Fibroblast of lung (primary cell): ENCODE measurements at places on chromosomes 7 and 10. TPM values are rescaled to one million over a fixed set of nuclear protein-coding genes. Genes with fewer than 3 reads are reported as not detected.

SPDYE2 gene
- not detected in 2 replicates for total RNA-seq

ZNF736 gene
- 5.9 and 10.2 TPM in 2 replicates for total RNA-seq

DNA sequence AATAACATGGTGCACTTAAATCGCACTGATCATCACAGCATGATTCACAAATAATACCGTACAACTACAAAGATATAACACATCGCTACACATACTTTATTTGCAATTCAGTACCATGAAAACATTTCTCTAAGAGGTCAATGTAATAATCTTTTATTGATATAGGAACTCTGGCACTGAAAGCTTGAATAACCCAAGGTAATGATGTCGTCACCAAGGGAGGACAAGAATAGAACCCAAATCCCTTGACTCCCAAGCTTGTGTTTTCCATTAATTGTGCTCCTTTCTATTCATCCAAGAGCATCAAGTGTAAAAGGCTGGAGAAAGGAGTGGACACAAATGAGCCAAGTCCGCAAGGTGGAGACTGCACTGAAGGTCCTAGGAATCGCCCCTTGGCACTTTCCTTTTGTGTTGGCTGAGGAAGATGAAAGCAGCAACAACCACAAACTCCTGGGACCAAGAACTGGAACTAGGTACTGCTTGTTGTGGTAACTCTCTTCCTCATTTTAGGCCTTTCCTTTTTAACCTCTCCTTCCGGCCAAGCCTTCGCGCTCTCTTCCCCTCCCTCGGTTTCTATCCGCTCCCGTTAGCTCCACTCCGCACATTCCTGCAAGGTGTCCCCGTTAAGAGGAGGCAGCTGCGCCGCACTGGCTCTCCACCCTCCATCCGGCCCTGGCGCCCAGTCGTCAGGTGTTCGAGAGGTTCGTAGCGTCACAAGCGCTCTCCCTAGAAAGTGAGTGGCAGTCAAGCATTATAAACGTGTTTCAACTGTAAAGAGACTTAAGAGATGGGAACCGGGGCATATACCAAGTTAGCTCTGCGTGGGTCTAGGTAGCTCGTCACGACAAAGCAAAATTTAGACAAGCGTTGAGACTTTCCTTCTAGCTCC lies 1.0 kb upstream of the CBLL1 start:
- no peak for DNase-seq
- H3K4me1 ChIP-seq: peaks cover 12% of the 10 kb centered on the region
- H3K27ac ChIP-seq: peak overlapping the region; percentile 98
- peak overlapping the region; percentile 93 for H3K4me3 ChIP-seq
- no peaks in the 10 kb centered on the region for H3K27me3 ChIP-seq

DNA sequence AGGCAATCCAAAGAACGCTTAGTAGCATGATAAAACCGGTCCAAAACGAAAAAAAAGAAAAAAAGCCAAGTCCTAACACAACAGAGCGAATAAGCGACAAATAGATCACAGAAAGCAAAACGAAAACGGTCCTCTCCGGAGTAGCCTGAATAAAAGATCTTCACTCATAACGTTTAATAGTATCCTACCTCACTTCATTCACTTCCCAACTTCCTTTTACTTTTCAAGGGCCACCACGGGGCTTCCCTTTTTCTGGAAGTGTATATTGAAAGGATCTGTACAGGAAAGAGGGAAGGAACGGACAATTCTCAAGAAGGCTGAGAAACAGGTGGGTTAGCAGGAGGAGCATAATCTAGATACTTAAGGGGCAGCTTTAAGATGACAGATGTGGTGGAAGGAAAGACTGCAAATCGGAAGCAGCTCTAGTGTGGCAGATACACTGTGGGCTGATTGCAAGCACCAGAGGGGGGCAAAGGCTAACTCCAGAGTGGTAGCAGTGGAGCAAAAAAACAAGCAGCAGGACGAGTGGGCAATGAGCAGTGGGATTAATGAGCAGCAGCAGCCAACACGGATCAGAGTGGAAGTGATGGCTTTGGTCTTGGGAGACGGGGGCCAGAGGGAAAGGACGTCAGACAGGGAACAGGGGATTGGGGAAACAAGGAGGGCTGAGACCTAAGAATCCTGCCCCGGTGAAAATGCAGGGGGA lies 866 bp downstream of the CNOT4 start:
- no peaks in the 10 kb centered on the region for H3K36me3 ChIP-seq
- no peaks in the 10 kb centered on the region for H3K4me1 ChIP-seq
- peak overlapping the region; percentile 99 for H3K4me3 ChIP-seq

DNA sequence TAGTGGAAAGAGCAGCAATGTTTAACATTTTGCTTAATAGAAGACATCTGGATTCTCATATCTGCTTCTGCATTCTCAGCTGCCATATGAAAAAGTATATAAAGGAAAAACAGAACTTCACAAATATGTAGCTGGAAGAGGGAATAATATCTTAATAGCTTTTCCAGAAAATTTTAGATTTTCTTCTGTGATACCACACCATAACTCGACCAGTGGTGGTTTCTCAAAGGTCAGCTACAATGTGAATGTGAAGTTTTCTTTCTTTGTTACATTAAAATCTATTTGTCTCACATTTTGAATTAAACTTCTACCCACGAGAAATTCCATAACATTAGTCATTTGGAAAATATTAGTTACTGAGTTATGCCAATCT lies 339.8 kb downstream of the PARD3 start:
- no peaks in the 10 kb centered on the region for H3K36me3 ChIP-seq
- H3K4me3 ChIP-seq: no peak overlapping the region
- DNase-seq: peak; percentile 22

DNA sequence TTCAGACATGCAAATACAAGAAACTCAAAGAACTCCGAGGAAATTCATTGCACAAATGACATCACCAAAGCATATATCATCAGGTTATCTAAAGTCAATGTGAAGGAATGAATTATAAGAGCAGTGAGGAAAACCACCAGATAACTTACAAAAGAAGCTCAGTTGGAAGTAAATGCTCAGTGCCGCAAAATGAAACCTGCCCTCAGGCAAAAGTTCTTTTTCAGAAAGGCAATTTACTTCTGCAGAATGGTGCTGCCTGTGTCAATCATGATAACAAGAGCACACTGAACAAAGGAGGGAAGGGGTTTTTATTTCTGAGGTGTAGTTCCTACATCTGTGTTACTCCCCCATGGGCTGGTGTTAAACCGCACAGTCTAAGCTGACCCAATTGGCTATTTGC lies 550.6 kb upstream of the SEMA3D start:
- no peaks in the 10 kb centered on the region for H3K36me3 ChIP-seq
- no peak overlapping the region for H3K4me3 ChIP-seq
- no peaks in the 10 kb centered on the region for H3K27me3 ChIP-seq
- no peaks in the 10 kb centered on the region for H3K4me1 ChIP-seq

GRCh38 chr7:80175744-80176143 lies 41.1 kb downstream of the GNAI1 start:
- no peaks in the 10 kb centered on the region for H3K36me3 ChIP-seq
- H3K27ac ChIP-seq: no peak overlapping the region
- no peak for DNase-seq
- no peak overlapping the region for H3K4me3 ChIP-seq

DNA sequence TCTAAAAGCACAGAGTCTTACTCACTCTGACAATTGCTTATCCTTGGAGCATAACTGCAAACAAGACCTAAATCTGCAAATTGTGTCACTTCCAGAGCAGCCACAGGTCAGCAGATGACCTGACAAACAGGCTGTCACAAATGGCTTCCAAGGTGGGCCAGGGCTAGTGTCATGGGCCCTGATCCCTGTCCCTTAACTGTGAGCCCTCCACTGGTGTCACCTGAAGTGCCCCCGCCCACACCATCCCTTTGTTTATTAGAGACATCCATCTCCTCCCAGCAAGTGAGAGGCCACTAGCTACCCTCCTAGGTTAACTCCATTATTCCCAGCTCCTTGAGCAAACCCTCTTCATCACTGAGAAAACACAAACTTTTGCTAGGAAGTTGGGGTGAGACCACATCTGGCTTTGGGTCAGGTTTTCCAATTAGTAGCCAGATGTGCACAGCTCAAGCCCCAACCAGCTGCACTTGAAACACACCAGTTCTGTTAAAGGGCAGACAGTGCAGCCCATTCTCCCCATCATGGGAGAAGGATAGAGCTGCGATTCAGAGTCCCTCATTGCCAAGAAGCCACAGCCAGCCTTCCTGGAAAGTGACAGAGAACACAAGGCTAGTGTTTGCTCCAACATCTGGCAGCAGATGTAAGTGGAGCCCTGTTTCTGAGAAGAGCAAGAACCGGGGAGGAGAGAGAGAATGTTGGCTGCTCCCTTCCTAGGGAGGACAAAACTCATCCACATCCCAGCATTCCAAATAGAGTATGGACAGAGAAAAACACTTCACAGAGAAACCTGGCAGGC lies 75.7 kb upstream of the NANOS1 start:
- H3K4me3 ChIP-seq: no peak overlapping the region
- no peaks in the 10 kb centered on the region for H3K36me3 ChIP-seq

DNA sequence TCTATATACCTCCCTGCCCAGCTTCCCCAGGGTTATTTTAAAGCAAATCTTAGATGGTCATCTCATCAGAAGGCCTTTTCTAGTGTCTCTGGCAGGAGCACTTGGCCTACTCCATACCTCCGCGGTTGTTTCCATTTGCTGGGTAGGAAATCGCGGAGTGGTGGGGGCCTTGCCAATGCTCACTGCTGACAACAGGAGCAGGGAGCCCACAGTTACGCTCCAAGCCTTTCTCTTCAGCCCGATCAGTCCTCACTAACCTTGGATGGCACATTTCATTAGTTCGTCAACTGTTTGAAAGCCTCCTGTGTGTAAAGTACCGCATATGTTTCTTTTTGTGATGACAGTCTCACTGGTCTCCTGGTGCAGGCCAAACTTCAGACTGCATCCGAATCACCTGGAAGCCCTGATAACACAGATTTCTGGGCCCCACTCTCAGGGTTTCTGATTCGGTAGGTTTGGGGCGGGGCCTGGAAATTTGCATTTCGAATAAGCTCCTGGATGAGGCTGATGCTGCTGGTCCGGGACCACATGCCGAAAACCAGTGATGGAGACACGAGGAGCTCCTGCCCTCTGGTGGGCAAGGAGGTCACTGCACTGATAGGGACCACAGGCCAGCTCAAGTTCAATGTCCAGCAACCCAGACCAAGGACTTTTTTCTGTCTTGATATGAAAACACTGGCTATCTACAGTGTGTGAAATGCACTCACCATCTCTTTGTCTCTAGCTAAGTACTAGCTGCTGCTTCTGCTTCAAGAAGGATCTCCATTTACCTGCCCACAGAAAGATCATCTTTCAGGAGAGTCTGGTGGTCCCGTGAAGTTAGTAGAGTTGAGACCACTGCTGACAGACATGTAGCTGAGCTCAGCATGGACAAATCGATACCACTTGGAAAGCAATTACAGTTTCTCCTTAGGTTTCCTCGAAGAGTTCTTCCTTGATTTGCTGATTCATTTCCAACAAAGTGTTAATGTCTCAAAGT lies 14.0 kb downstream of the LRGUK start:
- no peak overlapping the region for H3K4me3 ChIP-seq
- H3K4me1 ChIP-seq: no peaks in the 10 kb centered on the region
- H3K27ac ChIP-seq: no peak overlapping the region
- DNase-seq: peak; percentile 58

DNA sequence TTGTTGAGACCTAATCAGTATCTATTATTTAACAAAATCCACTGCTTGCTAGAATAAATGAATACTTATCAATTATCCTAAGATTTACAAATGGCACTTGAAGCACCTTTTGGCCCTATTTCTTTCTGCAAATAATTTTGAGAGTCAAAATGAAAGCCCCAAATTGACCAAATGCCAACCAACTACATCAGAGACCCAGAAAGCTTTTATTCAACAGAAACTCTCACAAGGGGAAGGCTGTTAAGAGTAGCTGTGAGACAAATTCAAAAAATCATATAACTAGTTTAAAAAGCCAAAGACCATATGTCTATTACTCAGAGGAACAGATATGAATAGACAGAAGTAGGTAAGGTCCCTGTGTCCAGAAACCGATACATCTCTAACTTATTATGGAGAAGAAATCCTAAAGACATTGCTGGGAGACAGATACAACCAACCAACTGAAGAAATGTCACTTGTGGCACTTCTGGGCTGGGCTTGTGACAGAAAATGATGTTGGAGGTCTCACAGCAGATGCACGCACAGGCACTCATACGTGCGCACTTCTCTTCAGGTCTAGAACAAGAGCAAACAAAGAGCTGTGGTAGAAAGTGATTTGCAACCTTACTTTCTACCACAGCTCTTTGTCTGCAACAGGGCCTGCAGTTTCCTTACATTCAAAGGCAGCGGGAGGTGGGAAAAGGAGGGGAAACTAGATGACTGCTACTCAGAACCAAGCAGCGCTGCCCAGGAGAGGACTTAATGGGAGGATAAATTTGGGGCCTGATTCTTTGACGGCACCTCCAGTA lies 58.6 kb upstream of the KCNIP2 start:
- DNase-seq: no peak
- no peaks in the 10 kb centered on the region for H3K36me3 ChIP-seq
- H3K27me3 ChIP-seq: no peaks in the 10 kb centered on the region
- no peaks in the 10 kb centered on the region for H3K4me1 ChIP-seq
- H3K27ac ChIP-seq: no peak overlapping the region
- no peak overlapping the region for H3K4me3 ChIP-seq

DNA sequence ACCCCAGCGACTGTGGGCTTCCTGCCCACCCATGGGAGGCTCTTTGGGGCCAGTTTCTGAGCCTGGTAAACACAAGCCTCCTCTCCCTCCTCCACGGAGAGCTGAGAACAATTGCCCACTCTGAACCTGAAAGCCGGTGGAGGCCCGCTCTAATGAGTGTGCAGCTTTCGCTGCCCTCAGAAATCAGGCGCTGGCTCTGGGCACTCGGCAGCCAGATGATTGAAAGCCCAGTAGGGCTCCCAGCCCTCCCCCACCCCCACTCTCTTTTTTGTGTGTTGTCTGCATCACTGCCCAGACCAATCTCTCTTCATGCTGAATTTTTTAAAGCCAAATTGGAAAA lies 438.9 kb downstream of the RPS24 start:
- H3K36me3 ChIP-seq: no peaks in the 10 kb centered on the region
- no peaks in the 10 kb centered on the region for H3K4me1 ChIP-seq
- no peak overlapping the region for H3K27ac ChIP-seq
- H3K27me3 ChIP-seq: peaks cover 12% of the 10 kb centered on the region
